ENCODE measurements at places on chromosomes 1 and 21.

- DNase-seq = no peak
These were observed 45.7 kb downstream of the ACOT7 start for GRCh38 chr1:6347641-6348487.

GRCh38 chr1:230807561-230808280 lies 60.5 kb downstream of the CAPN9 start:
- no peak for DNase-seq

GRCh38 chr1:16888860-16889816 lies 6.6 kb upstream of the RNU1-2 start:
- no peak for DNase-seq

DNA sequence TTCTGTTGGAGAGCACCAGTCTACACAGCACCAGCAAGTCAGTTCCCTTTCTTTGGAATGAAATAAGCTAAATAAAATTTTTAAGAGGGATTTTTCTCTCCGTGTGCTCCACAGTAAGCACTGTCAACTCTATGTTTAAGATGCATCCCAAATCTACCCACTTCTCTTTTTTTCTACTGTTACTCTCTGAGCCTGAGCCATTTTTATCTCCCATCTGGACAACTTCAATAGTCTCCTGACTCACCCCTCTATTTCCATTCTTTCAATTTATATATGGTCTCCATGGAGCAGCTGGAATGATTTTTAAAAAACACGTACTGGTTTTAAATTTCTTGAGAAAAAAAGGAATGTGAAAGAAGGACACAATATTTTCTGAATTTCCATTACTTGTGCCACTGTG lies 24.7 kb upstream of the CCT8 start:
- no peak for DNase-seq

DNA sequence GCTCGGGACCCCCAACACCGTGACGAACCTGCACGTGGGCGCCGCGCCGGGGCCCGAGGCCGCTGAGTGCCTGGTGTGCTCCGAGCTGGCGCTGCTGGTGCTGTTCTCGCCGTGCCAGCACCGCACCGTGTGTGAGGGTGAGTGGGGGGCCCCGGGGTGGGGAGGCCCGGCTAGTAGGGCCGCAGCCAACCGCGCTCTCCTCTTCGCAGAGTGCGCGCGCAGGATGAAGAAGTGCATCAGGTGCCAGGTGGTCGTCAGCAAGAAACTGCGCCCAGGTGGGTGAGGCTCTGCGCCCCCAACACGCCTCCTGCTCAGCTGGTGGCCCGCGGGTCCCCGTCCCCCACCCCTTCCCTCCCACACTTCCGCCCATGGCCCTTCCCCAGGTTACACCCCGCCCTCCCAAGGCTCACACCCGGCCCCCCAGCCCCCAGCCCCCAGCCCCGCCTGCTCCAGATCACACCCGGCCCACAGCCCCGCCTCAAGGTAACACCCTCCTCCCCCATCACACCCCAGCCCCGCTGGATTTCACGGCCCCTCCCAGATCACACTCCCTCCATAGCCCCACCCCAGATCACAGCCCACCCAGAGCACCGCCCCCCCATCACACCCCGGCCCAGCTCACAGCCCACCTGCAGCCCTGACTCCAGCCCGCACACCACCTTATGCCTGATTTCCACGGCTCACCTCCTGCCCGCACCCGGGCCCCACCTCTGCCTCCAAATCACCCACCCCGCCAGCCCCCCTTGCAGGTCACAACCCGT lies 2.4 kb upstream of the MMP23B start:
- DNase-seq = no peak
